ENCODE measurements at places on chromosomes 16 and 17.

DNA sequence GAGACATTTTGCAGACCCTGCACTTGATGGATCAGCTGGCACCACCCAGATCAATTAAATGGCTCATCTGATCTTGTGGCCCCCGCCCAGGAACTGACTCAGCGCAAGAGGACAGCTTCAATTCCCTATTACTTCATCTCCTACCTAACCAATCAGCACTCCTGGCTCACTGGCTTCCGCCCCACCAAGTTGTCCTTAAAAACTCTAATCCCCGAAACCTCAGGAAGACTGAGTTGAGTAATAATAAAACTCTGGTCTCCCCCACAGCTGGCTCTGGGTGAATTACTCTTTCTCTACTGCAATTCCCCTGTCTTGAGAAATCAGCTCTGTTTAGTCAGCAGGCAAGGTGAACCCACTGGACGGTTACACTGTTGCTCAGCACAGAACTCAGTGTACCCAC lies 23.6 kb downstream of the SPPL2C start:
- DNase-seq, result no peak

GRCh38 chr17:17088541-17089525 lies 46.6 kb downstream of the MPRIP start:
- no peak for DNase-seq

GRCh38 chr16:86956437-86956836 lies 360.8 kb downstream of the C16orf95 start:
- DNase-seq, result no peak

DNA sequence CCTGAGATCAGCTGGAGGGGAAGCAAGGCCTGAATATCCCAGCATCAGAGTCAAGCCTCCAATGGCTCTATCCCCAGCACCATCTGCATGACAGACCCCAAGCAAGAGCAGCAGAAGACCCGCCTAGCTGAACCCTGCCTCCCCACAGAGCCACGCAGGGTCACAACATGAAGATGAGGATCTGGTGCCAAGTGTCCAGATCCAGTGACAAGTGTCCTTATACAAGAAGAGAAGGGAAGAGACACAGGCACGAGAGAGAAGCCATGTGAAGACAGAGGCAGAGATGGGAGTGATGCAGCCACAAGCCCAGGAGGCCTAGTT lies 28.9 kb downstream of the TNFRSF13B start:
- no peak for DNase-seq

DNA sequence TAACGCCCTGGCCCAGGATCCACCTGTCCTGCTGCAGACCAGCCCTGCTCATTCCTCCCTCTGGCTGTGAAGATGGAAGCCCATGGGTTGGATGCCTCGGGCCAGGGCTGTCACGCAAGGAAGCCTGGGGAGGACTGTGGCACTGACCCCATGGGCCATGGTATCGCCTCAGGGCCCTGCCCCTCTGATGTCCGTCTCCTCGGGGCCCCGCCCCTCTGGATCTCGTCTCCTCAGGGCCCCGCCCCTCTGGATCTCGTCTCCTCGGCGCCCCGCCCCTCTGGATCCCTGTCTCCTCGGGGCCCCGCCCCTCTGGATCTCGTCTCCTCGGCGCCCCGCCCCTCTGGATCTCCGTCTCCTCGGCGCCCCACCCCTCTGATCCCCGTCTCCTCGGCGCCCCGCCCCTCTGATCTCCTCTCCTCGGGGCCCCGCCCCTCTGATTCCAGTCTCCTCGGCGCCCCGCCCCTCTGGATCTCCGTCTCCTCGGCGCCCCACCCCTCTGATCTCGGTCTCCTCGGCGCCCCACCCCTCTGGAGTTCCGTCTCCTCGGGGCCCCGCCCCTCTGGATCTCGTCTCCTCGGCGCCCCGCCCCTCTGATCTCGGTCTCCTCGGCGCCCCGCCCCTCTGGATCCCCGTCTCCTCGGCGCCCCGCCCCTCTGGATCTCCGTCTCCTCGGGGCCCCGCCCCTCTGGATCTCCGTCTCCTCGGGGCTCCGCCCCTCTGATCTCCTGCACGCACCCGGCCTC lies 24.0 kb downstream of the METRNL start:
- no peak for DNase-seq

DNA sequence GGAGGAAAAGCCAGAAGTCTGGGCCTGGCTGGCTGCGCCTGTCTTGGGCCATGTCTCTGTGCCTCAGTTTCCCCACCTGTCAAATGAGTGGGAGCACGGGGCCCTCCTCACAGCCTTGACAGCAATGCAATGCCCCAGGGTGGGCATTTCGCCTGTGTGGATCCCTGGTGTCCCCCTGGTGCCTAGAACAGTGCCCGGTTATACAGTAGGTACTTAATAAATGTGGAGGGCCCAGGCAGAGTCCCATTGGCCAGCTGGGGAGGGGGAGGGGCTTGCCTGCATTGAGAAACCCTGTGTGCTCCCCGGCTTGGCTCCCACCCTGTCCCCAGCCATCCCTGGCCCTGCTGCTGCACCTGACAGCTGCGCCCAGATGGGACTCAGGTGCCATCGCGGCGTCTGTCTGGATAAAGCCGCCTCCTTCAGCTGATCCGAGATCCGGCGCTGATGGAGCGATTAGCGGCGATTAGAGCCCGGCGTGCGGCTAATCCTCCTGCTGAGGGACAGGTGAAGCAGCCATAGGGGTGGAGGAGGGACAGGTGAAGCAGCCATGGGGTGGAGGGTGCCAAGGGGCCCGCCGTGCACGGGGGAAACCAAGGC lies 12.4 kb downstream of the ZFPM1 start:
- DNase-seq, result no peak

DNA sequence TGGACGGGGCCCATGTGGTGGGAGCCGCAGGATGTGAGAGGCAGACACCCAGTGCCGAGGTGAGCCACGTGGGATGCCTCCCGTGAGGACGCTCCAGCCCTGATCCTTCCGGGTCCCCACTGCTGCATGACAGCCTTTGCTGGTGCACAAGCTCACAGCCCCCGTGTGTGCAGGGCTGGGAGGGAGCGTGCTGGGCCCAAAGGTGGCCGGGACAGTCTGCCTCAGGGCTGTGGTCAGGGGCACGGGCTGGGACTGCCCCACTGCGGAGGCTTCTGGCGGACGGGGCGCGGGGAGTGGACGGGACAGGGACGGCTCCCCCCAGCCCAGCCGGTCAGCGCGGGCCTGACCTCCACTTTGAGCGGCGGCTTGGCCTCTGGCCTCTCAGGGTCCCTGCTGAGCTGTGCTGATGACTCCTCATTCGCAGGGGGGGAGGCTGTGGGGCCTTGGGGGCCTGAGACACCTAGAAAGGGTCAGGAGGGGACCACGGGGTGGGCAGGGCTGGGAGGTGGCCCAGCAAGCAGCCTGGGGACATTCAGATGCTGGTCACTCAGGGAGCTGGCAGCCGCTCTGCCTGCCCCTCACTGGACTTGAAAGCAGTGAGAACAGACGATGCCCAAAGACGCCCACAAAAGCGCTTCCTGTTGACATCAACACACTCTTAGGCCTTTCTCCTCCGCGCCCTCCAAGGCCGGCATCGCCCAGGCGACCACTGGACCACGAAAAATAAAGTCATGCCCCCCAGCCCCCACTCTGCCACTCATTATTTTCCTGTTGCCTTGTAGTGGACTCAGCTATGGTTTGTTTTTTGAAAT lies 9.3 kb upstream of the METRNL start:
- DNase-seq, result no peak

DNA sequence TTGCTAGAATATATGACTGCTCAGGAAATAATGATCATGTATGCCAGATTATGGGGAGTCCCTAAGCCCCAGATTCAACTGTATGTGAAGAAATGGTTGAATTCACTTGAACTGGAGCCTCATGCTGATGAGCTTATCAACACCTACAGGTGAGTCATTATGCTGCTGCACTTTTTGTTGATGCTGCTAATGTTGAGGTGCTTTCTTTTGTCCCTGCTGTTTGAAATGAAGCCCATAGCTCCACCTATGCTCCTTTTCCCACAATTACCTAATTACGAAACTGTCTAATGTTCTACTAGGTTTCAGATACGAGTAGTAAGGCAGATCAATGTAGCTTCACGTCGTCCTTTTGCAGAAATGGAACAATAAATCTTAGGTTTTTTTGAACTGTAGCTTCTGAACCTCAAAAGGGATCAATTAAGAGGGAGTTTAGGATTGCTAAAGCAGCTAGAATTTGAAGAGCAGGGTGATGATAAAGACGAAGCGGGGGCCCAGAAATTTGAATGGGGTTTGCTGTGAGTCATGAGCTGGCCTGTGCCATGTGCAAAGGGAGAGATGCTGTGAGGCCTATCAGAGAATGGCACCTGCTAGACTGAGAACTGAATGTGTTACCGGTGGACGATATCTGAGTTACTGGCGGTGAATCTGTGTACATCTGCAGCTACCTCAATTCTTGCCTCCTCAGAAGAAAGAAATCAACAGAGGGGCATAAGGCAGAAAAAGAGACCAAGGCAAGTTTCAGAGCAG lies 6.1 kb upstream of the UQCRC2 start:
- peak; percentile 46 for DNase-seq

DNA sequence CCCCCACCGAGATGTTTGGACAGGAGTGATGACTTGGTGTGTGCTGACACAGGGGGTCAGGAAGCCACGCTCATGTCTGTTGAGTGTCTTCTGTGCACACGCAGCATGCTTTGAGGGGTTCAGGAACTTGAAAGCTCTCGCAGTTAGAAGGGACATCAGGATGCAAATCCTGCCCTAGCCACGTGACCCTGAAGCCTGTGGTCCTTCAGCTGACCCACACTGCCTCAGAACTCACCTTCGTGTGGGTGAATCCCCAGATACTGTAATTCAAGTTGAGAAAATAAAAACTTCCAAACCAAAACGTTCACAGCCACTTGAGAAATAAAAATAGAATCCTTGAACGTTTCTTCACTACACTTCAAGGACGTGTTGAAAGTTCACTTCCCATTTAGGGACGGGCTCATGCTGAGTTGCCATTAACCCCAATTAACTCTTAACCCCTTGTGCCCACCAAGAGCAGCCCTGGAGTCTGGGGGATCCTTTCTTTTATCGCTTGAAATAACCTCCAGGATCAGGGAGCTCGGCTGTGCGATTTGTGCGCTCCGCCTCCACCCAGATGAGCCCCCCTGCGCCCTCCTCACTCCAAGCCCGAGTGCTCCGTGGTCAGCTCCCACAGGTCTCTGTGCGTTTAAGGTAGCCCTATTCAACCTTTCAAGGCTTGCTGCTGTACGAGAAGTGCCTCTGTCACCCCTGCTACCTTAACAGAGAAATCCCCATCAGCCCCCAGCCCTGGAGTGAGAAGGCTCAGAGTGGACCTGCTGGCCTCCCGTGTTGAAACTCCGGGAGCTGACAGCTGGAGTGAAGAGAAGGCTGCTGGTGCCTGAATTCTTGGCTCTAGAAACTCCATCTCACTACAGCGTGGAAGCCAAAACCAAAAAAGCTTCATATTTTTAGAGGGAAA lies 36.2 kb upstream of the NAT9 start:
- no peak for DNase-seq

- no peak for DNase-seq
Observed at GRCh38 chr17:59026176-59026939, 80.3 kb downstream of the TRIM37 start.

DNA sequence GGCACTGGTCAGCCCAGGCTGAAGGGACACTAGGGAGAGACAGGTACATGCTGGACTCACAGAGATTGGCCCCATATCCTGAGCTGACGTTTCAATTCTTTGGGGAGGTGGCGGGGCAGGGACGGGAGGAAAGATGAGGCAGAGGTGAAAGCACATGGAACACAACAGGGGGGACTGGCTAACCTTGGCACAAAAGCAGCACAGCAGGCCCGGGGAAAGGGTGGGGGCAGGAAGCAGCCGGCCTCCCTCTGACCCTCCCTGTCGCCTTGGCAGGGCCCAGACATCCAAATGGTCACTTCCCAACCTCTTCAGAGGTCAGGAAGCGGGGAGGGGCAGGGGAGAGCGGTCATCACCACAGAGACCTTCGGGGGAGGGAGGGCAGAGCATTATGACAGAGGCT lies 6.6 kb downstream of the VAT1 start:
- DNase-seq, result no peak
